ENCODE measurements at places on chromosomes 2 and 18.

DNA sequence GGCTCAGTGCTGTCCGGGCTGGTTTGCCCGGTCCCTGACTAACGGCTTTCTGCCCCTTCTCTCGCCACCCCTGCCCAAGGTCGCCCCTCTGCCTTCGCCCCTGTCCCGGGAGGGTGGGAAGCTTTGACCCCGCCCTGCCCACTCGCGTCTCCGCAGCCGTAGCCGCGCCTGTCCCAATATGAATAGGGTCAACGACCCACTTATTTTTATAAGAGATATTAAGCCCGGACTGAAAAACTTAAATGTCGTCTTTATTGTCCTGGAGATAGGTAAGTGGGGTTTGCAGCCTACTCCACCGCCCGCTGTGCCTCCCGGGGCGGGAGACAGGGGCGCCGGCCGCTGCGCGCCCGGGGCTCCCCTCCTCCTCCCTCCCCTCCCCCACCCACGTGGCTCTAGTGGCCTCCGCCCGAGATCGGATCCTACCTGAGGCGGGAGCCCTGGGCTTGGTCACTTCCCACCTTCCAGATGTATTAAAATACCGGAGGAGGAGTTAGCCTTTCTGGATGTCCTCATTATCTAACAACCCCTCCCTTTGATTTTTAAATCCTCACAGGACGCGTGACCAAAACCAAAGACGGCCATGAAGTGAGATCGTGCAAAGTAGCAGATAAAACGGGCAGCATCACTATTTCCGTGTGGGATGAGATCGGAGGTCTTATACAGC lies 633 bp downstream of the NABP1 start:
- peak; percentile 47 for DNase-seq

- DNase-seq: no peak
Measured at GRCh38 chr2:39368846-39369245, 68.2 kb downstream of the MAP4K3 start.

DNA sequence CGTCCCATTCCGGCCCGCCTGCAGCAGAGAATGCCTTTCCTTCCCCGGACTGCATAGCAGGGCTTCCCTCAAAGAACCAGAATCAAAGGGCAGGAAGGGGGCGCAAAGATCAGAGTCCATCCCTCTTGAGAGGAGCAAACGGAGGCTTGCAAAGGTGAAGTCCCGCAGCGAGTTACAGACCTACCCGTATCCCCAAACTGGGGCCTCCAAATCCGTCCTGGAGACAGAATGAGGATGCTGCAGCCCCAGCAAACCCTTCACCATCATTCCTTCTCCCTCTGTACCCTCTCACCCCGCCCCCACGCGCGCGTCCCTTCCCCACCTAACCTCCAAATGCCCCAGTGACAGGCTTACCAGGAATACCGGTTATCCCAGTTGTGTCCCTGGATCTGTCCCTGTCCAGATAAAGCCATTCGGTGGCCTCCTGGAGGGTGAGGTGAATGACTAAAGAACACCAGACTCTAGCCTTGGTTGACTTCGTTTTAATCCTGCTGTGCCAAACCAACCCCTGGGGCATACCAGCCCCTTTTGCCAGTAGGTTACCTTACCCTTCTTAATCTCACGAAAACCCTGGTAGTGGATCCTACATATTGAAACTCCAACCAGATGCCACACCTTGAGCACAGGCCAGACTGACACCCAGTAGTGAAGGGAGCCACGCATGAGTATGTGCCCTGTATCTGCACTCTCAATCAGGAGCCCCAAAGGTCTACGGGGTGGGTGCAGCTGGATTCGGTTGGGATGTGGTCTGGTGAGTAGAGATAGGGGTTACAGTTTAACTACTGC lies 961 bp upstream of the SLC40A1 start:
- peak; percentile 31 for DNase-seq

DNA sequence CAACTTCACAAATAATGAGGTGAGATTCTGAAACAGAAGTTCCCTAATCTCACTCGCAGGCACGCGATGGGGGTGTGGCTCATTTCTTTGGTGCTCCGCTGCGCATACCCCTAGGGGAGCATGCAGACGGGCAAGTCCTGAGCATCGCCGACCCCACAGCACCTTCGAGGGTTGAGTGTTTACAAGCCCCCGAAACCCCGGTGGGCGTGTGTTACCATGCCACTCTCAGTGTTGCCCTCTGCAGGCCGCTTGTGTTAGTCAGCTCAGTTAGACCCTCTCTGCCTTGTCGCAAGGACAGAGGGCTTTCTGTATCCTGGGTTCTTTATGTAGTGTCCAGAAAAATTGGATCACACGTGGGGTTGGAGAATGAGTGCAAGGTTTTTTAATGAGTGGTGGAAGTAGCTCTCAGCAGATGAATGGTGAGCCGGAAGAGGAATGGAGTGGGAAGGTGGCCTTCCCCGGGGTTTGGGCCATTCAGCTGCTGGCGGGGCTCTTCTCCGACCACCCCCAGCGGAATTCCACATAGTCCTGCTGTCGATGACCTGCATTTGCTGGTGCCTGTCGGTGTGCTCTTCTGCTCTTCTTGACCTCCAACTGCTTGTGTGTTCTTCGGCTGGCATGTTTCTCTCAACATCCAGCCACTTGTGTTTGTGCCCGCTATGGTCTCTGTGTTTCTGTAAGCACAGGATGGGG lies 191.3 kb downstream of the RPRM start:
- peak; percentile 21 for DNase-seq

DNA sequence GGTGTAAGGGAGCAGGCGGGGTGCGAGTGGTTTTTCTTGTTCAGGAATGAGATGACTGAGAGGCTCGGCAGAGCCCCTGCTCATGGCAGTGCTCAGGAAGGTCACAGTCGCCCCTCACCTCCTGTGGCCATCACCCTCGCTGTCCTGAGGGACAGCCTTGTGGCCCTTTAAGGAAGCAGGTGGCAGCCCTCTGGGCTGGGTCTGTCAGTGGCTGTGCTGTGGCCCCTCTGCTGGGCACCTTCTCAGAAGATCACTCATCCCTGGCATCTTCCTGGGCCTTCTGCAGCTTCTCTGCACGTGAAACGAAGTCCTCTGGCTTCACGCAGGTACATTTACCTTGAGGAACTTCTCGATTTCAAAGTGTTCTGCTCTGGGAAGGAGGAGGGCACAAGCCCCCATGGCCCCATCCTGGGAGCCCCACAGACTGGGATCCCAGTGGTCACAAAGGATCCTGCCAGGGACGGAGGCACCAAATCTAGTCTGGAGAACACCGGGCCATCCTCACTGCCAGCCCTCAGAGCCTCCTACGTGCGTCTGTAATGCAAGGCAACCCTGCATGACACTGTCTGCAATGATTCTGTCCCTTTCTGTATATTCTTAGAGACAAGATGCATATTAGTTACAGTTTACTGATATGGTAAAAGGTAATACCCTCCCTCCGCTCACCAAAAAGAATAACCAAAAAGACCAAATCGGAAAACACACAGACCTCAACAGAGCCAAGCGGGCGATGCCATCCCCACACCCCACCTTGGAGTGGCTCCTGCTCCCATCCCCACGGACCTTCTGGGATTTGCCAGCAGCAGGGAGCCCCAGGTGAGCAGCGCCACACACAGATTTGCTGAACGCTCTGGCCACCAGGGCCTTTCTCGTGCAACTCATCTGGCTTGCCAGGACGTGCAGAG lies 25.9 kb upstream of the FAHD2A start:
- no peak for DNase-seq

- DNase-seq: no peak
Measured at GRCh38 chr18:47121146-47121545, 29.2 kb downstream of the HDHD2 start.

Data from AG20443 (cell line).